Activated CD4-positive, CD25-positive, alpha-beta regulatory T cell treated with anti-CD3 and anti-CD28 coated beads, Interleukin-2, amount 50 U/mL, for 24 hours (primary cell): ENCODE measurements at places on chromosomes 12 and 14.

DNA sequence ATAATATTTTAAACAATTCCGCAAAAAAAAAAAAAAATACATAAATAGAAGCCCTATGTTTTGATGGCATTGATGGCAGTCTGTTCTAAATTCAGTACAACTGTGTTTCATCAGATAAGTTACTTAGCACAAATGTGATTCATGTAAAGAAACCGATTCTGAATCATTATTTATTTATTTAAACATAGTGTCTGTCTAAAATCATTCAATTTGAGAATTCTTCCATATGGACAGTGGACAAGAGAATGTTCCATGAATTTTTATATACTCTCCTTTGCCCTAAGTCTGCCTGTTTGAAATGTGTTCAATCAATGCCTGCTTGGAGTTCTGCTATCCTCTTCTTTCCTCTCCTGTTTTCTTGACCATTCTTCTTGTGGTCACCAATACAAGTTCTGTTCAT, 126.5 kb downstream of the PDE3A start:
- no peak for ATAC-seq

GRCh38 chr12:47100160-47100559, 20.4 kb upstream of the AMIGO2 start:
- ATAC-seq, result no peak

GRCh38 chr12:80356097-80356496, 87.9 kb upstream of the PTPRQ start:
- ATAC-seq, result no peak

DNA sequence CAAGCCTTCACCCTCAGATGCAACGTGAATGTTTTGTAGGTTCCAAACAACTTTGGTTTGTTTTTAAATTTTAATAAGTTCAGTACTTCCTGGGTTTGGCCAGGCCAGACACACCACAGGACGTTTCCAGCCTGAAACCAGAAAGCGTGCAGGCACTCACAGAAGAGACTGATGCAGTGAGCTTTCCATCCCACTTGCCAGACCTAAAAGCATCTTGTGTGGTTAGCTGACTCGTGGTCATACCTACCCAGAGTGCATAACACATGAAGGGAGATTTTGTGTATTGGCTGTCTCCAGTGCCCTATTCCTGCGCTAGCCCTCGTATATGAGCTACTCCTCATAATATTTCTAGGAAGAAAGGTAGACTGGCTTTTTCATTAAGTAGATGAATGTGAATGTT, 297.3 kb upstream of the FAR2 start:
- no peak for ATAC-seq

DNA sequence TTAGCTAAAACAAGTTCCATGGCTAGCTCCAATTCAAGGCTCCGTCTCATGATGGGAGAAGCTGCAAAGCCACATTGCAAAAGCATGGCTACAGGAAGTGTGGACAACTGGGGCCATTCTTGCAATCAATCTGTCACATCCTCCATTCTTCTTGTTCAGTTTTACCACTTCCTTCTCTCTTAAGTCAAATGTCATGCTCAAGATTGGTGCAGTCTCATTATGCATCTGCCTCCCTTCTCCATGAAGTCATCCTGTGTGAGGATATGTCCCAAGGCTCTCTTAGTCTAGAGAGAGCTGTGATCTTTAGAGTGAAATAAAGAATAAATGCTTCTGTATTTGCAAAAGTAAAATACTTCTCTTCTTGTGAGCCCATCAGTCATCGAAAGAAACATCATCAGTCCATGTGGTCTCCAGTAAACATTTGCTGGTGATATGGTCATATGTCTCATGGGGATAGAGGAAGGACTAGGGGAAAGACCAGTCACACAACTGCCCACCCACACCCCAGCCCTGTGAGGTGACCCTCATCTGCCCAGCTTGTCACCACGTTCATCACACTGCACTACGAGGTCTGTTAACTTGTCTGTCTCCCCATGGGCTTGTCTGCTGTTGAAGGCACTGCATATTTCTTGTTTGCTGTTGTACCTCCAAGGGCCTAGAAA, 303.0 kb downstream of the NUAK1 start:
- no peak for ATAC-seq

DNA sequence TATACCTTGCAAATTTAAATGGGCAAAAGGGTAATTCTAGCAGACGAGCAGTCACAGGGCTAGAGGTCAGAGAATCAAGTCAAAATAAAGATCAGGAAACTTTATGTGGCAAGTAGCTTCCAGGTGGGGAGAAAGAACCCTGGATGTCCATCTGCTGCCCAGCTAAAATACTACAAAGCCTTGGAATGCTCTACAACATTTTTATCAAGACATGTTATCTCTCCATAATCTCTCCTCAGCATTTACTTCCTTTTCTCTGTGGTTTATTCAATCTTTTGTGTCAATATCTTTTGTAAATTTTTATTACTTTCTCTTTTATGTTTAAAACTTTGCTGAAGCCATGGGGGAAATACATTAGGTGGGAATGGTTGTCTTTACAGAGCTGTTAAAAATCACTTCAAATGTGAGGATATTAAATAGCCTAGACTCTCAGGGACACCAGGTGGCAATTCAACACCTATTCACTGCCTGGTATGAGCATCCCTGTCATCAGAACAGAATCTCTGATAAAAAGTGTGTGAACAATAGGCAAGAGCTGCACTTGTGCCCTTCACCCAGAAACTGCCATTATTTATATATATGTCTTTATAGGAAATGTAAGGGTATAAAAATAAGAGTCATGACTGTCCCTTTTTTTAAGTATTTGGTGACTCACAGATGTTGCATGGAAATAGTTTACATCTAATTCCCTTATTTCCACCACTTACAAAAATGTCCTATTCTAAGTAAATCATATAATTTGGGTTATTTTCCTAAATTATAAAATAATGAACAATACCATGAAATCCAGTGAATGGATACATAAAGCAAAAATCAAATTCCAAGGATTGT, 152.9 kb downstream of the EPS8 start:
- ATAC-seq, result no peak

- ATAC-seq, result no peak
These were observed 53.4 kb upstream of the ANO4 start for GRCh38 chr12:100741084-100741711.
